Sciatic nerve (tissue), 2 donors: ENCODE measurements at places on chromosomes 6 and 20.

DNA sequence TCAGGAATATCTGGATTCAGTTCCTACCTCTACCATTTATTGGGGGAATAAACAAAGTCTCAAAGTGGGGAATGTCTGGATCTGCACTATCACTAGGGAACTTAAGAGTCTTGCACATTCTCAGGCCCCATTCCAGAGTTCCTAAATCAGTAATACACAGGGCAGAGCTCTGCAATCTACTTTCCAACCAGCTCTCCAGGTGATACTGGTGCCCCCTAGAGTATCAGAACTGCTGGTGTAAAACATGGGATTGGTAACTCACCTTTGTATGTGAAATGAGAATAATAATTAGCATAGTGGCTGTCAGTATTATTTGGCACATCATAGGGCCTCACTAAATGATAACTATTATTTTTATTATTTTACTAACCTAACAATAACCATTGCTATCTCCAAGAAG, 278.8 kb upstream of the IMPG1 start:
- no peak for DNase-seq

DNA sequence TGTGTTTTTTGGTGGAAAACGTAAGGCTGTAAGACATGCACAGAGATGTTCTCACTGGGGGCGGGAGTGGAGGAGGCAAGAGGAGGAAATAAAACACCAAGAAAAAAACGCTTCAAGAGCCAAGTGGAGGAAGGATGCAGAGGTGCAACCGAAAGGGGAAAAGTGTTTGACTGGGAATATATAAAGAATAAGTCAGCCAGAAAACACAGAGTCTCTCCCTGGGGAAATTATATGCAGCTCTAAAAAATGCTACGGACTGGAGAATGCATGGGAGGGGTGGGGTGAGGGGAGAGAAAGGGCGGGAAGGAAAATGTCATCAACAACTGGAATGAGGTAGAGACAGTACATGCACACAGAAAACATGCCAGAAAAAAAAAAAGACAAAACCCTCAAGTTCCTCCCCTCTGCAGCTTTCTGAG, 133.5 kb downstream of the SCML4 start:
- no peak for DNase-seq

- DNase-seq = no peak
Observed at GRCh38 chr6:77965449-77965848, 312.6 kb downstream of the MEI4 start.

DNA sequence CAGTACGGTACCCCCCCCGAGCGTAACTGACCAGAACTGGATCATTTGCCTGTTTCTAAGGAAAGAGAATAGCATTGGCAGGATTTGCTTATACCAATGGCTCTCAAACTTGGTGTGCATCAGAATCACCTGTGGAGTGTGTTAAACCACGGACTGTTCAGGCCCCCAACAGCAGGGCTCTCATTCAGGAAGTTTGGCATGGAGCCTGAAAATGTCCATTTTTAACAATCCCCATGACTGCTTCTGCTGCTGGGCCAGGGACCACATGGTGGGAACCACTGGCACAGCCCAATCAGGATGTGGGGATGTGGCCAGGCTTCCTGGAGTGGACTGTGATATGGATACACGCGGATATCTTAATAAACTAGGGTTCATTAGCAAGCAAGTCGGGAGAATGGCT, 53.9 kb downstream of the GTF2H5 start:
- no peak for DNase-seq

DNA sequence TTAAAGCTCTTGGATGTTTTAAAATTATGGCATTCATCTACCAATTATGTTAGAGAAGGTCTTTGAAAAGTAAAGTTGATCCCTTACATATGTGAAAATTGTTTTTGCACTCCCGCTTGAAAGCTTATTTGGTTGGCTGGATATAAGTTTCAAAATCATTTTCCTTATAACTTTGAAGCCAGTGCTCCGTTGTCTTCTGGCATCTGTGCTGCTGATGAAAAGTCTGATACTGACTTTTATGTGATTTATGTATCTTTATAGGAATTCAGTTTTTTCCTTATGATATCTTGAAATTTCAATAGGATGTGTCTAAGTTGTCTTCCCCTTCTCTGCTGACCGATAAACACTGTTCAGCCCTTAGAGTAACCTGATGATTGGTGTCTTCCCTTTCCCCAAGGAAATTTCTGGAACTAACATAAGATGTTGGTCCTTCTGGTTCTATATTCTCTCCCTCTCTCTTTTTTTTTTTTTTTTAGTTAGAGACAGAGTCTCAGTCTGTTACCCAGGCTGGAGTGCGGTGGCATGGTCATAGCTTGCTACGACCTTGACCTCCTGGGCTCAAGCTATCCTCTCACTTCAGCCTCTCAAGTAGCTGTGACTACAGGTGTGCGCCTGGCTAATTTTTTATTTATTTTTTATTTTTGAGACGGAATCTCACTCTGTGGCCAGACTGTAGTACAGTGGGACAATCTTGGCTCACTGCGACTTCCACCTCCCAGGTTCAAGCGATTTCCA, 12.7 kb downstream of the PANK2 start:
- DNase-seq = no peak

- no peak for DNase-seq
Observed at GRCh38 chr6:50935442-50935841, 116.8 kb downstream of the TFAP2B start.

GRCh38 chr6:62150048-62150663, 135.9 kb downstream of the KHDRBS2 start:
- no peak for DNase-seq

DNA sequence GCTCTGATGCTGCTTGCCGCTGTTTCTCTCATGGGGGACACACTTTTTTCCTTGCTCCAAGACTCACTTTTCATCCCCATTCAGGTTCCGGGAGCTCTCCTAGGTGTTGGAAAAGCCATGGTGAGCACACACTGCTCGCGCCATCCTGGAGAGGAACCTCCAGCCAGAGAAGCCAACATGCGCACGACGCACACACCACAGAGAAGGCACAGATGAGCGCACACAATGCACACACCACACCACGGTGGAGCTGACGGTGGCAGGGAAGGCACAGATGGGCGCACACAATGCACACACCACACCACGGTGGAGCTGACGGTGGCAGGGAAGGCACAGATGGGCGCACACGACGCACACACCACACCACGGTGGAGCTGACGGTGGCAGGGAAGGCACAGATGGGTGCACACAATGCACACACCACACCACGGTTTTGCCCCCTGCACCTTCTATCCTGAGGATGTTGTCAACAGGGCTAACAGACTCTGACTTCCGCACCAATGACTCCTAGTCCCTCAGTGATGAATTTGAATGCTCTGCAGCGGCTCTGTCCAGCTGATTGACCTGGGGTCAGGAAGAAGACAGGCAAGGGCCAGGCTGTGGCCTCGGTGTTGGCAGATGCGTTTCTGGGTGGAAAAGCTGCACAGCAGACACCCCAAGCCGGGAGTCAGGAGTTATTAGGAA, 154.7 kb downstream of the ERMARD start:
- DNase-seq = no peak
